ENCODE measurements at places on chromosomes 1 and 21.
A peak's percentile ranks its signal among the peaks of the same experiment; 100 is the strongest.

DNA sequence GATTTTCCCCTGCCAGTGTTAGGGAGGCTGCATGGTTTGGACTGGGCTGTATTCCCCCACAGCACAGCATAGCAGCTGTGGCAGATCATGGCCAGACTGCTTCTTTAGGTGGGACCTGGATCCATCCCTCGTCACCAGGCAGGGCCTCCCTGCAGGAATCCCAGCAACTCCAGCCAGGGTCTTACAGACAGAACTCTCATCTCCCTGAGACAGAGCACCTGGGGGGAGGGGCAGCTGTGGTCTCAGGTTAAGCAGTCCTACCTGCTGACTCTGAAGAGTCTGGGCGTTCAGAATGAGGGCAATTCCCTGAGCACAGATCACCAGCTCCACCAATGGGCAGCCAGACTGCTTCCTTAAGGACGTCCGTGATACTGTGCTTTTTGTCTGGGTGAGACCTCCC lies 47.9 kb upstream of the C1orf115 start:
- DNase-seq, result no peak

DNA sequence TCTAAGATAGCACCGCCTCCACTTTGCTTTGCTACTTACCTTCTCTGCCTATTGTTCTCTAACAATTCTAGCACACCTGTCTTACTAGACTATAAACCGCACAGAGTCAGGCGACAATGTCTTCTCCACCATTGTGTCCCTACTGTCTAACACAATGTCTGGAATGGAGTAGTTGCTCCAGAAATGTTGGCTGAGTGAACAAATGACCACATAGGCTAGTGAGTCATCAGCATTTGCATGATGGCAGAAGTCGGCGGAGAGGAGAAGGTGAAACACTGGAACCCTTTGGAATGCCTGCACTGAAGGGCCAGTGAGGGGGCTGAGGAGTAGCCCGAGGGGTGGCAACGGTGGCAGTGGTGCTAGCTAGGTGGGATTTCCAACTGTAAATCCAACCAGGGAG lies 14.0 kb upstream of the PABPC4 start:
- DNase-seq, result peak; percentile 37

DNA sequence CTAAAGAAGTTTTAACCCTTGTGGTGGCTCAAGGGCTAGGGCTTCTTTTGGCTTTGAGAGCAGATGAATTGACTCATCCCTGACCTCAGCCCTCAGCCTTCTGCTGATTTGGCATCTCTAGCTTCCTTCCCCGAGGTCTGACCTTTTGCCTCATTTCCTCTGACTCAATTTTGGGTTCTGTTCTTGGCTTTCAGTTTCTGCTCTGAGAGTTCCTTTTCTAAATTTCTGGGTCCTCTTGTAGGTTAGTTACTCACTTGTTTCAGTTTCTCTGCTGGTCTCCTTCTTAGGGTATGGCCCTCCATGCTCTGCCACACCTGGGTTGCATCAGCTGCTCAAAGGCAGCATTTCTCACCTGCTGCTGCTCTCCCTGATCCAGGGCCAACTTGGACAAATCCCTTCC lies 19.4 kb downstream of the PDE4B start:
- peak; percentile 89 for DNase-seq

DNA sequence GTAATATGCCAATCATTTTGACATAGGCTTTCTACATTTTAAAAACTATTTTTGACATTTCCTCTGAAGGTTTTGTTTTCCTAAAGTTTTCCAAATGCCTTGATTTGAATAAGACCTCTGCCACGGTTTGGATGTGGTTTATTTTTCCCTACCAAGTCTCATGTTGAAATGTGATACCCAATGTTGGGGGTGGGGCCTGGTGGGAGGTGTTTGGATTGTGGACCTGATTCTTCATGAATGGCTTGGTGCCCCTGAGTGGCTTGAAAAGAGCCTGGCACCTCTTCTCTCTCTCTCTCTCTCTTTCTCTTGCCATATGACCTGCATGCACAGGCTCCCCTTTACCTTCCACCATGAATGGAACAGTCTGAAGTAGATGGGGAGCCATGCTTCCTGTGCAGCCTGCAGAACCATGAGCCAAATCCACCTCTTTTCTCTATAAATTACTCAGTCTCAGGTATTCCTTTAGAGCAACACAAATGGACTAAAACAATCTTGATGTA lies 14.8 kb downstream of the MMEL1 start:
- no peak for DNase-seq

GRCh38 chr1:53368314-53369033 lies 40.6 kb upstream of the LRP8 start:
- DNase-seq, result no peak

GRCh38 chr1:2988256-2988655 lies 33.0 kb upstream of the ACTRT2 start:
- DNase-seq, result no peak

GRCh38 chr21:15850645-15851044 lies 120.9 kb downstream of the USP25 start:
- DNase-seq, result peak; percentile 47

DNA sequence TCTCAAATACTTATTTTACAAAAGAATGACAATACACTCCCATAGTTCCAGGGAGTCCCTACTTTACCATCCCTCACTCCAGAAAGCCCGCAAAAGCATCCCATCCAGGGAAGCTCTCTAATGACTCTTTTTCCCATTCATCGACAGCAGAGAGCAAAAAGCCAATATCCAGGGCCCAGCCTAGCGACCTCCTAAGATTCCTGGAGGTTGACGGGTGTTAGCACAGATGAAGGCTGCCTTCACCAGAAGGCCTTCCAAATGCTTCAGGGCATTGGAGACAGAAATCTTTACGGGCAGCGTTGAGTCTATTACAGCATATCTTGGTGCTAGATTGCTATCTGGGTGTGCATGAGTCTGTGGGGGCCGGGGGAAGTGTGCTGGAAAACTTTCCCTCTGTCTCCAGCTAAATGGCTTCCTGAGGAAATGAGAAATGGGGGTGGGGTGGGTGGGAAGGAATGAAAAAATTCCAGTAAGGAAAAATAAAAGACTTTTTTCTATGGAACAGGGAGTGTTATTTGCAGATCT lies 136.6 kb downstream of the PROX1 start:
- no peak for DNase-seq

DNA sequence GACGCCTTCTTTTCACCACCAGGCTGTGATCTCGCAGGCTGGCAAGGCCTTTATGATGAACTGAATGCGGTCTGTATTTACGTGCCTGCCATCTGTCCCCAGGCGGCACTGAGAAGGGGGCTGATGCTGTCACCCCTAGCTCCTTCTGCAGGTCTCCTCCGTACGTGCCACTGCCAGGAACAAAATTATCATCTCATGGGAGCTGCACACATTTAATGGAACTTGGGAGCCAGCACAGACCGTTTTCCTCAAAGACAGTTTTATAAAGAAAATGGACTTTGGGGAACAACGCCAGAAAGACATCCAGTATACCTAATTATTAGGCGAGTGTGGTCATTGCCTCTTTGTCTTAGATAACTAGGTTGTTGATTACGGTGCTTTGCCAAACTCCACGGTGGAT lies 434.5 kb downstream of the KIF26B start:
- no peak for DNase-seq

DNA sequence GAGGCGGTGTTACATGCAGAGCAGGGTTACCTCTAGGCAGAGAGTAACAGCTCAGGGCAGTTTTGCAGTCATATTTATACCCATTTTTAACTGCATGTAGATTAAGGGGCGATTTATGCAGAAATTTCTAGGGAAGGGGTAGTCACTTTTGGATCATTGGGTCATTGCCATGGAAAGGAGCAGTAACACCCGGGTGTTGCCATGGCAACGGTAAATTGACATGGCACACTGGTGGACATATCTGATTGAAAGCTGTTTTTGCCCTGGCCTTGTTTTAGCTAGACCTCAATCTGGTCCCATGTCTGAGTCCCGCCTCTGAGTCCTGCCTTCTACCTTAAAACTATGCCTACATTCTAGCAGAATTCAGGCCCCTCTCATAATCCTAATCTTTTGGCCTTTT lies 11.8 kb upstream of the USP1 start:
- DNase-seq, result no peak

GRCh38 chr1:4674676-4675075 lies 20.3 kb downstream of the AJAP1 start:
- DNase-seq, result no peak

DNA sequence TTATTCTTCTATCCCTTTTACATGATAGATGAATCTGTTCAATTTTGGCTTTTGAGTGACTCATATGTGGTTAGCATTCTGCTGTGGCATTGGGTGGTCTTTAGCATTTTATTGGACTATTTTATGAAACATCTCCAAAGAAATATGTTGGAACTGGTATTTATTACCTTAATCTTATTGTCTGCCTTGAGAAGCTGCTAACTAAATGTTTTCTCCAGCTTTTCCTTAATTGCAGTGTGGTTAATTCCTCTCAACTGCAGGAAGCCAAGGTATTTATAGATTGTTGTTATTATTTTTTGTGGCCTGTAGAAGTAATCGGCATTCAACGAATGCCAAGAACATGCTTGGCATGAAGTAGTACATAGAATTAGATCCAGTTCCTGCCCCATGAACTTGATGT lies 64.1 kb downstream of the NOS1AP start:
- DNase-seq, result no peak

GRCh38 chr1:232292818-232293217 lies 337.1 kb downstream of the SIPA1L2 start:
- no peak for DNase-seq

GRCh38 chr1:209659909-209660308 lies 7.7 kb upstream of the LAMB3 start:
- peak; percentile 72 for DNase-seq

GRCh38 chr1:206699626-206700025 lies 14.9 kb downstream of the MAPKAPK2 start:
- DNase-seq, result no peak

GRCh38 chr1:112954945-112955772 lies 837 bp downstream of the SLC16A1 start:
- DNase-seq, result peak; percentile 80

GRCh38 chr1:117001254-117001927 lies at the start of gene CD101:
Gene CD101 (plus strand): TSS chr1:117001760. CDS start chr1:117001818, 58 bp downstream.
- DNase-seq, result no peak

- no peak for DNase-seq
These were observed 31.1 kb upstream of the DISP3 start for GRCh38 chr1:11447903-11448302.

DNA sequence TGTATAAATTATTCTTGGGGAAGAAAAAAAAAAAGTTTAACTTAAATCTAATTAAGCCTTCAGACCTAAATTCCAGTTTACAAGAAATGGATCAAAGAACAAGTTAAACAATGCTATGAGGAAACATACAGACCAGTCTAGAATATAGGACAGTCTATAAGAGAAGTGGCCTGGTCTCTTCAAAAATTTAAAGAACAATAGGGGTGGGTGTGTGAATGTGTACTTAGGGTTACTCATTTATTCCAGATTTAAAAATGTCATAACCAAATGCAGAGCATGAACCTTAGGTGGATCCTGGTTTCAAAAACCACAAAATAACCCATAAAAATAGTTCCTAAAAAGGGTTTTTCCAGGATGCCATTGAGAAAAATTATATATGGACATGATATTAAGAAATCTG lies 21.8 kb upstream of the SYNJ1 start:
- no peak for DNase-seq

DNA sequence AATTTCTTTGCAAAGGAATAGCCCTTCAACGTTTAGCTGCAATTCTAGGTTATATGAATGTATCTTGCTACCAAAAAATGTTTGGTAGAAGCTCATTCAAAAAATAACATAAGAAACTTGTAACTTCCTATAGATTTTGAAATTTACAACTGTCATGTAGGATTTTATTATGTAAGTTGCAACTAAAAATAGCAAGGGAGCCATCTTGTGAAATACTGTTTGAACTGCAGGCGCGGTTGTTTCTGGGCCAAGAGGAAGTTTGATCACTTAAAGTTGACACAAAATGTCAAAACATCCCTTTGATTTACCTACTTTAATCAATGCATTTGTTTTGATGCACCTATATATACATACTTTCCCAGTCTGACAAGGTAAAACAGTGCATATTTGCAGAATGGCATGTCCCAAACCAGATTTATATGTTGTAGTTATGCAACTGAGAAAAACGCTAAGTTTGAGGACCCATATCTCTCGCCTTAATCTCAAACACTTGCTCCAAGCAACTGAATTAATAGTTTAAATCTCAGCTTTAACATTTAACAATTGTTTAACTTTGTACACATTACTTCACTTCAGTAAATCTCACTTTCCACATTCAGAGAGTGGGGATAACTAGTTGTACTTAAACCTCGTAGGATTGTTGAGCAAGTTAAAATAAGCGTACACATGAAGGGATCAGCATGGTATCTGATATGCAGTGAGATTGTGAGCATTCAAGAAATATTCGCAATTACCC lies 63.9 kb downstream of the KCNK2 start:
- DNase-seq, result peak; percentile 36

GRCh38 chr21:34762786-34763185 lies 94.0 kb downstream of the CLIC6 start:
- DNase-seq, result peak; percentile 34

- DNase-seq, result no peak
These were observed 105.4 kb downstream of the CD247 start for GRCh38 chr1:167412920-167413319.

- peak; percentile 40 for DNase-seq
These were observed 64.1 kb downstream of the DDR2 start for GRCh38 chr1:162696286-162696862.

GRCh38 chr1:59359325-59359724 lies 62.4 kb downstream of the FGGY start:
- DNase-seq, result no peak

DNA sequence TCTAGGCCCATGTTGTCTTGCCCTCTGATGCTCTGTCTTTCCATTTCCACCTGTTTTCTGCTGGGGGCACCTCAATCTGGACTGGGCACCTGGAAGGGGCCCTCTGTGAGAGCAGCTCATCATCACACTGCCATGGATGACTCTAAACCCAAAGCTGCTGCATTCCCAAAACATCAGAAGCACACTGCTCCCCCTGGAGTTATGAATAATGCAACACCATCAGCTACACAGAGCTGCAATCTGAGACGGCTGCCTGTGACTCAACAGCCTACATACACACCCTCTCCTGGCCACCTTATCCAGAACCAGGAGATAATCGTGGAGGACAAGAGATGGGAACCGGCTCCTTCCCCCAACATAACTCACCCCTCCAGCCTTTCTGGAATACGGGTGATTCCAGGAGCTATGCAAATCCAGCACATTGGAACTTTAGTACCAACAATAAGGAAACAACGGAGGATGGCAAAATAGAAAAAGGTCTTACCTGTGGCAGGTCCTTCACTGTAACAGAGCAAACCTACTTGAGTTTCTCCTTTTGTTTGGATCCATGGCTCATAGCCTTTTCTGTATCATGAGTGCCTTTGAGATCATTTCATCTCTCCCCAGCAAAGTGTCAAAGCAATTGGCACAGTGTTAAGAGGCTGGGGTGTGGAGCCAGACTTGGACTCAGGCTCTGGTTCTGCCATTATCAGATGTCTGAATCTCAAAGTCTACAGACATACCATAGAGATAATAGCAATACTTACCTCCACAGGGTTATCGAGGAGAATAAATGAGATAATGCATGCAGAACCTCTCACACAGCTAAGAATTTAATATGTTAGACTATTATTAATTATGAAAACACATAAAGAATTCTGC lies 29.3 kb downstream of the AK2 start:
- DNase-seq, result peak; percentile 90

- DNase-seq, result no peak
These were observed 506.0 kb downstream of the DPYD start for GRCh38 chr1:97414682-97415312.

GRCh38 chr1:60621368-60621851 lies 461.0 kb upstream of the NFIA start:
- no peak for DNase-seq

- no peak for DNase-seq
These were observed 250.9 kb upstream of the FMN2 start for GRCh38 chr1:239840790-239841189.
